ENCODE measurements at places on chromosomes 5 and 9.

DNA sequence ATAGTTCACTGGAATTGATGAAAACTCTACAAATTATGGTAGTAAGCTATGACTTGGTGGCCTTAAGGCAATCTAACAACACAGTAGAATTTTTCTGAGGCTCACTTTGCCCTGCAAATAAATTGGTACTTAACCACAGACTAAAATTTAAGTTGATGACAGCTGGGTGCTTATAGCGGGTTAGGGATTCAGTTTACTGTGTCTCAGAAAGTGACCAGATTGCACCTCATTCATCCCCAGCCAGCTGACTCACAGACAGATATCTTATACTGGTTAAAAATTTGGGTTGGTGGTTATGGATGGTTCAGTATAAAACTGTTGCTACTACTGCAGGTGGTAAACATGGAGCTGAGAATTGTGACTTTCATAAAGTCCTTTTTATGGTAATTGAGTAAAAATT lies 2.8 kb downstream of the CKS2 start:
- DNase-seq: peak; percentile 32

DNA sequence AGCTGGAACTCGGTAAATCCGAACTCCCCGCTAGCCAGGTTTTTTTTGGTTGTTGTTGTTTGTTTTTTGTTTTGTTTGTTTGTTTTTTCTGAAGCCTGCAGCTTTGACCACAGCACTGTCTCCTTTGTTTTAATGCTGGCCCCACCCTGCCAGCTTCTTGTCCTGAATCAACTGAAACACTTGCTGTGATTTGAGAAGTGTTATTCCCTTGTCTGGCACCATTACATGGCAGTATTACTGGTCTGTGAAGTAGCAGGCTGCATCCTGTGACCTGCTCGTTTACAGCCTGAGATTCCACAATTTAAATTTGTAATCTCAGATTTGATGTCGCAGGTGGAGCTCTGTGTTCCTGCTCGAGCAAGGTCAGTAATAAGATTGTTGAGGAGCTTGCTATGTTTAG lies 1.4 kb upstream of the SLC36A2 start:
- no peak for DNase-seq

DNA sequence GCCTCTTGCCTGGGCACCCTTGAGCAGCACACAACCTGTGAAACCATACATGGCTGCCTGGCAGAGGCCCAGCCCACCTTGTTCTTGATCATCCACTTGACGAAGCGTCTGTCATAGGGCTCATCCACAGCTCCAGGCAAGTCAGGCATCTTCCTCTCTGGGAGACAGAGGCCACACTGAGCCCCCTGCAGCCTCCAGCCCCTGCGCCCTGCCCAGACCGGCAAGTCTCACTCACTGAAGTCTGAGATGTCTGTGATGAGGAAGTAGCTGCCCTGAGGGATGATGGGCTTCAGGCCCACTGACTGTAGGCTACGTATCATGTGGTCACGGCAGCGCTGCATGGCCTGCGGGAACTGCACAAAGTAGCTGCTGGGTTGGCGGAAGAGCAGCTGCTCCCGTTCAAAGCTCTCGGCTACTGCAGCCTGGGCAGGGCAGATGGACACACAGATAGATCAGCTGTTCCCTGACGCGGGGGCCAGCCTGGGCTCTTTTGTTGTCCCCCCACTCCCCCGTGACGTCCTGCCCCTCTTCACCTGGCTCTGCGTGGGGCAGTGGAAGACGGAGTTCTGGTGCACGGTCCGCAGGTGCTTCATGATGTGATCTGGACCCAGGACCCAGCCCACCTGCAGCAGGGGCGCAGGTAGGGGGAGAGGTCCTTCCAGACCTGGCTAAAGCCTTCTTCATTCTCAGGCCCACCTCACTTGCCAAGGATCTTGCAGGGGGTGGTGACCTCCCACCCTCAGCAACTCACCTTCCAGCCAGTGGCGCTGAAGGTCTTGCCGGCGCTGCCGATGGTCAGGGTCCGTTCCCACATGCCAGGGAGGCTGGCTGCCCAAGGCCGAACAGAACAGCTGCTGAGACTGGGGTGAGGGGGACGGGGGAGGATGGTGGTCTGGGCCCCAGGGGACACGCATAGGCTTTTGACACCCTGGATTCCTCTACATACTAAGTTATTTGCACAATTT lies 5.9 kb upstream of the SPOUT1 start:
- DNase-seq: no peak

GRCh38 chr5:50853151-50853550 lies 186.7 kb downstream of the PARP8 start:
- DNase-seq: no peak

- DNase-seq: peak; percentile 67
These were observed 65.7 kb upstream of the EIF4EBP3 start for GRCh38 chr5:140481758-140482157.

DNA sequence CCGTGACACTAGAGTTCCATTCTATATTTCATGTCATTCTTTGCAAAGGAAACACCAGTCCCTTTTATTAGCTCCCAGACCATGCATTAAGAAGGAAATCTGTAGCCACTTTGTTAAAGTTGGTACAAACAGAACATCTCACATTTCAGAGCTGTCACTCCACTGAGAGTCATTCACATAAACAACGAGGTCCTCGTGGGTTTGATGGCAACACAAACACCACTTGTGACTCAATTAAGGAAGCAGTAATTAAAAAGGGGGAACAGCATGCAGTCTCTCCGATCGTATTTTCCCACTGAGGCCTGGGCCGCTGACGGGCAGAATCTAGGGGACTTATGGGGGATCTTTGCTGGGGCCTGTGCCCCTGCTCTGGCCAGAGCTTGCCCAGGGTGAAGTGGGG lies 94.2 kb upstream of the ZNF618 start:
- DNase-seq: no peak

- DNase-seq: no peak
These were observed 73.5 kb downstream of the TRIM36 start for GRCh38 chr5:115096034-115096769.

DNA sequence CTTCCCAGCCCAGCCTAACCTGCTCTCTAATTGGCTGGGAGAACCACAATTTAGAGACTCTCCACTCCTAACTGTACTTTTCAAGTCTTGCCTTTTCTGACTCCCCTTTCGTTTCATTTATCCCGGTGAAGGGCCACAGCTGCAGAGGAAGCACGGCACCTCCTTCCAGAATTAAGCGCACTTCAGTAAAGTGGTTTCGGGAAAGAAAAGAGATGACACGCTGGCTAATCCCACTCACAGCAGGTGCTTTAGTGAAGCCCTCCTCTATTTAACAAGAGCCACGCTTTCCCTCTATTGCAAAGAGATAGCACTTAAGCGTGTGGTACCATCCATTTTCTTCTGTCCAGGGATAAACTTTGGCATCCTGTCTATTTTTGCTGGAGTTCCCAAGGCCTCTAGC lies 4.8 kb downstream of the DNAH5 start:
- DNase-seq: no peak
